Mammary epithelial cell (primary cell): ENCODE measurements at places on chromosomes 6 and 20. TPM values are rescaled to one million over a fixed set of nuclear protein-coding genes. Genes with fewer than 3 reads are reported as not detected.

- no peak for DNase-seq
These were observed 135.2 kb downstream of the DLL1 start for GRCh38 chr6:170155464-170156196.

Gene BPIFB4
- not detected in 2 replicates for total RNA-seq

DNA sequence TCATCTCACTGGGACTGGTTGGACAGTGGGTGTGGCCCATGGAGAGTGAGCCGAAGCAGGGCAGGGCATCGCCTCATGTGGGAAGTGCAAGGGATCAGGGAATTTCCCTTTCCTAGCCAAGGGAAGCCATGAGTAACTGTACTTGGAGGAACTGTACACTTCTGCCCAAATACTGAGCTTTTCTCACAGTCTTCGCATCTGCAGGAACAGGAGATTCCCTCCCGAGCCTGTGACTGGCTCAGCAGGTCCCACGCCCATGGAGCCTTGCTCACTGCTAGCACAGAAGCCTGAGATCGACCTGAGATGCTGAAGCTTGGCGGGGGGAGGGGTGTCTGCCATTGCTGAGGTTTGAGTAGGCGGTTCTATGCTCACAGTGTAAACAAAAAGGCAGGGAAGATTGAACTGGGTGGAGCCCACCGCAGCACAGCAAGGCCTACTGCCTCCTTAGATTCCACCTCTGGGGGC lies 10.4 kb upstream of the CALHM5 start:
- peak; percentile 49 for DNase-seq

Gene DBNDD2
- 13.8 and 13.9 TPM in 2 replicates for total RNA-seq

- DNase-seq = no peak
These were observed 16.3 kb downstream of the PDSS2 start for GRCh38 chr6:107442938-107443607.

Gene MOCS3
- 4.6 and 7.2 TPM in 2 replicates for total RNA-seq

DNA sequence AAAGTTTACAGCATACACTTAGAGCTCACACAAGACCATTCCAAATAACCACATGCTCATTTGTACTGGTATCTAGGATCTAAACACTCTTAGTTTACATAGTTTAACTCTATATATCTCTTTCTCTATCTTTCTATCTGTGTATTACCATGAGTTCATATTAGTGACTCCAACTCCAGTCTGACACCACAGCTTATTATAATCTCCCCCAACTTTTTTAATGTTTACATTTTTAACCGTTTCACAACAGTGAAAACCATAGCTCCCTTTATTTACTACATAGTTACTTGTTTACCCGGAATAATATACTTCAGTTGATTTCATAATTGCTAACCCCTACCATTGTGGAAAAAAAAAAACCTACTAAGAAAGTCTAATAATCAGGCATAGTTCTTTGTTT lies 362.4 kb upstream of the RGS17 start:
- no peak for DNase-seq

- DNase-seq = peak; percentile 72
These were observed 17.0 kb downstream of the UQCC2 start for GRCh38 chr6:33694401-33694931.

DNA sequence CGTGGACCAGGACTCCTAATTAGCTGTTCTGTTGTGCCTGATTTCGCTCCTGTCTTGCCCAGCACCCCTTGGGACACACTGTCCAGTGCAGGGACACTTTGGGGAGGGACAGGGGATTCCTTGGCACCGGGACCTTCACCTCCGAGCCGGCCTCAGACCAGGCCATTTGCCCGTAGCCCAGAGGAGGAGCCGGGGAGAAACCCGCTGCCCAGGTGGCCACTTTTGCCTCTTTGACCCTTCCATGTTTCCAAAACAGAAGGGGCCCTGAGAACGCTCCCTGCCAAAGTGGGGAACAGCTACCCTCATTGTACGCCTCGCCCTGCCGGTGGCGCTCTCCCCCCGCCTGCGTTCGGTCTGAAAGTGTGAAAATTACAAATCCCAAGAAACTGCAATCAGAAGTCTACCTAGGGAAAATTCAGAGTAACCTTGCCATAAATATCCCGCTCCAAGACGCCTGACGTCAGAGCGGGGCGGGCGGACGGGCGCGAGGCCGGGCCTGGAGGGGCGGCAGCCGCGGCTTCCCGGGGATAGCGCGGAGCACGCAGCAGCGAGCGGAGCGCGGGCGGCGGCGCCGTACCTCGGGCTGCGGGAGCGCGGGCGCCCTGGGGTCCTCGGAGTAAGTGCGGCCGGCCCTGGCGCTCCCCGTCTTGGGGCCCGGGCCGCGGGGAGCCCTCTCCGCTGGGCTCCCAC lies at the start of gene DAAM2:
Gene DAAM2 (plus strand): TSS at position 527 of the 690 bp plus-strand sequence. CDS start 63,927 bp downstream, outside the sequence.
- no peak for DNase-seq

- no peak for DNase-seq
These were observed 115.9 kb upstream of the DST start for GRCh38 chr6:56758553-56758952.

Gene PACRG
- 1.0 TPM for total RNA-seq

- DNase-seq = no peak
These were observed 103.3 kb downstream of the ANKS1A start for GRCh38 chr6:34992376-34992775.

GRCh38 chr20:35561268-35561667 lies 19.4 kb downstream of the ERGIC3 start:
- no peak for DNase-seq

Gene MMP24
- total RNA-seq = 6.8 TPM

Gene SPATA25
- 1.2 TPM for total RNA-seq

DNA sequence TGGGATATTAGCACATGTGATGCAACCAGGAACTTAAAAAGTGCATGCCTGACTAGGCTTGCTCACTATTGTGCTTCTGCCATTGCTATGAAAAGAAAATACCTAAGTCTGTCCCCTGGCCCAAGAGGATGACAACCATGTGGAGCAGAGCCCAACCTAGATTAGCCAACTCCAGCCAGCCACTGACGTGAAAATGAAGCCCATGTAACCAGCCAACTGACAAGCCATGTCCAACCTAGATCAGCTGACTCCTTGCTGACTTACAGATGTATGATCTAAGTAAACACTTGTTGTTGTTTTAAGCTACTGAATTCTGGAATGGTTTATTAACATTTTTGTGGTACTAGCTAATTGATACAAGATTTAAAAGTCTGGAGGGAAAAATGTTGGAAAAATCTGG lies 47.5 kb downstream of the PIGU start:
- no peak for DNase-seq

GRCh38 chr20:35663516-35664465 lies 909 bp downstream of the CPNE1 start:
- peak; percentile 54 for DNase-seq

GRCh38 chr6:19268718-19269117 lies 568.5 kb upstream of the ID4 start:
- no peak for DNase-seq

GRCh38 chr6:165894171-165894825 lies 231.3 kb upstream of the PDE10A start:
- DNase-seq = no peak

DNA sequence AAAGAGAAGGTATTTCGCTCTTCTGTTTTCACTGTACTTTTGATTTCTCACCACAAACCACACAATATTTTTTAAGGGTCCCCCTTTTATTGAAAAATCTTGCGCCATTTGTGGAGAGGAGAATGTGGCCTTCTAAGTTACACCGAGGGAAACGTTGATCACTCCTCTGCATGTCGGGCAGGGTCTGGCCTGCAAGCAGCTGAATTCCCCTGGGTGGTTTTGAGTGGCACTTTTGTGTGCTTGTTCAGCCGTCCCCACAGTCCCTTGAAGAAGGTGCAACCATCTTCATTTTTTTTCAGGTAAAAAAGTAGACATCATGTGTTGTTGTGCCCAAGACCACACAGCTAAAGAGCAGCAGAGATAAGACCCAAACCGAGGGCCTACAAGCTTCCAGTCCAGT lies 6.1 kb downstream of the GPR31 start:
- no peak for DNase-seq

Gene KIFC1
- 2.8 TPM for total RNA-seq

Gene TRDN
- not detected for total RNA-seq

GRCh38 chr6:101770116-101770515 lies 376.6 kb downstream of the GRIK2 start:
- DNase-seq = no peak

DNA sequence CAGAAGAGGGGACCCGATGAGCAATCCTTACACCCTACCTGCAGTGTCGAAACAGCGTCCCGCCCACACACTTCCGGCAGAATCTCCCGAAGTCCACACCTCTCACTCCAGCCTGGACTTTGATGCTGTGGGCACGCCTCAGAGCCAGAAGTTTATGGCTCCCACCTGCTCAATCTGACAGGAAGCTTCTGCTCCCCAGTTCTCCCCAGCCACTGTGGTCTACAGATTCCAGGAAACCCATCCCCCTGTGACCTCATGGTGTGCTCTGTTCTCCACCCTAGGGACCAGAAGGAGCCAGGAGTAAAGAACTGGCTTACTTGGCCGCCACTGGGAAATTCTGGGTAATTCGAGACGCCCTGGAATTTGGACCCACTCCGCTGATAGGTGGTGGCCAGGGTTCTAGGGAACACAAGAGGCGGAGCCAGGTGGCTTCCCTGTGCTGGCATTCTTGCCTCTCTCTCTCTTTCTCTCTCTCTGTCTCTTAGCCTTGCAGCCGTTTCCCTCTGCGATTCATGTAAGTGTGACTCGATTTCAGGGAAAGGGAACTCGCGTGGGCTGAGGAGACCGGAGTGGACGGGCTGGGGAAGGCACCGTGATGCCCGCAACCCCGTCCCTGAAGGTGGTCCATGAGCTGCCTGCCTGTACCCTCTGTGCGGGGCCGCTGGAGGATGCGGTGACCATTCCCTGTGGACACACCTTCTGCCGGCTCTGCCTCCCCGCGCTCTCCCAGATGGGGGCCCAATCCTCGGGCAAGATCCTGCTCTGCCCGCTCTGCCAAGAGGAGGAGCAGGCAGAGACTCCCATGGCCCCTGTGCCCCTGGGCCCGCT lies at the start of gene TRIM15:
Gene TRIM15 (plus strand): TSS at position 457 of the 828 bp plus-strand sequence. CDS start 139 bp downstream, at position 596.
- DNase-seq = peak; percentile 59

DNA sequence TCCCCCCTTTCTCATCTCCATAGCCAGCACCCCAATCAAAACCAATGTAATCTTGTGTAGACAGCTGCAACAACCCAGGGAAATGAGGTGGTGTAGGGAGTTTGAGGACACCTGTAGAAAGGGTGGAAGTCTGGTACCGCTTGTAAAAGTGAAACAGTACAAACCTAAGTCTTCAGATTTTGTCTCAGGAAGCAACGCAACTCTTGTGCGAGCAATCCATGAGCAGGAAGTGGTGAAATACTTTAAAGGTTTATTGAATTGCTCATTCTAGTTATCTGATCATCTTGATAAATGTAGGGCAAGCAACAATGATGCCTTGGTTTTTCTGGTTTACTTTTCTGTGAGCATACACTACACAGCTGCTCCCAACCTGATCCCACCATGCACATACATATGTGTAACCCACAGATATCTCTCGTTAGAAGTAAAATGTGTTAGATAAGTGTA lies 71.1 kb upstream of the THEMIS start:
- peak; percentile 82 for DNase-seq

- peak; percentile 86 for DNase-seq
These were observed 168.9 kb downstream of the PHF3 start for GRCh38 chr6:63804381-63804956.

Gene SLC35D3
- total RNA-seq = not detected in 2 replicates
